ENCODE measurements at places on chromosomes 6 and 20.
A peak's percentile ranks its signal among the peaks of the same experiment; 100 is the strongest.

- no peak for DNase-seq
Measured at GRCh38 chr6:40822619-40823018, 216.4 kb downstream of the UNC5CL start.

GRCh38 chr6:44113414-44113813 lies 13.8 kb downstream of the MRPL14 start:
- DNase-seq, result no peak

DNA sequence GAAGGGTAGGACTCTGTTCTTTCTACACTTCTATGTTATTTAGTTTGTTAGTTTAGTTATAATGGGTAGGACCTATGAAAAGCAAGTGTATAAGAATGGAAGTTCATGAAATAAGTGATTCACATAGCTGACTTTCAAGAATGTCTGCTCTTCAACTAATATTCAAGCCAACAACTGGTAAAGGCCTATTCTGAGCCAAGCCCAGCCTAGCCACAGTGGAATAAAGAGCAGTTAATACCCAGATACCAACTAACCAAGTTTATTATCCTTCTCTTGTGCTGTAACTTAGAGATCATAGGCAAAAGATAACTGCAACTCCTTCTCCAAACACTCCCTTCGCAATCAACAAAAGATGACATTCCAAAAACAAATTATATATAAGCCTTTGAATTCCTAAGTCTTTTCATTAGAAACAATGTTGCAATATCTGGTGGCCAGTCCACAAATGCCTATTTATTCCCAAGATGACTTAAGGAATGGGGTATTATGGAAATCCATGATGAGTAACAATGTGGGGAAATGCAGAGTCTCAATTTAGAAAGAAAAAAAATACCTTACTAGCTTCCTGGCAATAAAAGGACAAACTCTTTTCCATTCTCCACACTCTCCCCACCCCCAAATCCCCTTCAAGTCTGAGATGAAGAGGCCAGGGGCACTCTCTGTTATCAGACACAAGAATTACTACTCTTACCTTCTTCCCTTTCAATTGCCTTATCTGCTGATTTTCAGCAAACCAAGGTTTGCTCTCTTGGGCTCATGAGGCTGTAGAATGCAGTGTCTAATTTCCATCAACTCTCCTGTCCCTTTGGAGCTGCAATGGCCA lies 27.4 kb downstream of the BTBD9 start:
- DNase-seq, result no peak

DNA sequence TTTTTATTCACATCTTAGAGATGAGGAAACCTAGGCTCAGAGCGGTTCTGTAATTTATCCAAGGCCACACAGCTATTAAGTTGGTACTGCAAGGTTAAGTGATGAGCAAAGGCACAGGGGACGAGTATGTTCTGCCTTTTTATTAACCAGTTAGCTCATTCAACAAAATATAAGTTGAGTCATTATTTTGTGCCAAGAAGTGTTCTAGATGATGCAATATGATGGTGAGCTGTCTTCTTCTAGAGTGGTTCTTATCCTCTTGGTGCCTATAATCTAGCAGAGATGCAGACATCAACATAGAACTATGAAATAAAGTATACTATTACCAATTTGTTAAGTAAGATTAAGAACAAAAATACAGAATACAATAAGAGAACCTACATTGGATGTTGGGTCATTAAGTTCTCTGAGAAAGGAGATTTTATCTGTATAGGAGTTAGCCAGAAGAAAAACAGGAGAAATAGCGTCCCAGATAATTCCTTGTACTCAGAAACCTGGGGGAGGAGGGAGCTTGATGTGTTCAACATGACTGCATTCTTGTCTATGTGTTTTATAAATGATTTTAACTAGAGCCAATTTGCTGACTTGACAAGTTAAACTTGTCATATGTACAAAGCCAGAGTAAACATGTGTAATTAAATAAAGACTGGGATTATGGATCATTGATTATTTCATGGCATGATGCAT lies 122.3 kb downstream of the TBXT start:
- DNase-seq, result no peak

- DNase-seq, result no peak
Measured at GRCh38 chr6:156899071-156899470, 121.9 kb downstream of the ARID1B start.

DNA sequence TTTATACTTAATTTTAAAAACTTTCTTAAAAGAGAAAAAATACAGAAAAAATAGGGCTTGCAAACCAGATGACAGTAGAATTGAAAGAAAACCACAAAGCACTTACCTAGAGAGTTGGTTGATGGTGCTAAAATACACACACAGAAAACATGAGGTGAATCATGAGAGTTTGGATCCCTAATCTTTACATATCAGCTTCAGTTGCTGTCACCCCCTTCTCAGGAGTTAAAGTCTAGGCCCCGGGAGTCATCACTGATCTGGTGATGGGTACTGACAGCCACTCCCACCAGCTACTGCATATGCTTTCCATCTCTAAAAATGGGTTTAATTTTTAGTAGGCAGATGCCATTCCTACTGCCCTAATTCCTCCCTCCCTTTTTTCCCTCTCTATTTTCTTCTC lies 16.7 kb downstream of the TSBP1 start:
- DNase-seq, result no peak

- no peak for DNase-seq
Measured at GRCh38 chr6:37010402-37010892, 5.0 kb downstream of the FGD2 start.

DNA sequence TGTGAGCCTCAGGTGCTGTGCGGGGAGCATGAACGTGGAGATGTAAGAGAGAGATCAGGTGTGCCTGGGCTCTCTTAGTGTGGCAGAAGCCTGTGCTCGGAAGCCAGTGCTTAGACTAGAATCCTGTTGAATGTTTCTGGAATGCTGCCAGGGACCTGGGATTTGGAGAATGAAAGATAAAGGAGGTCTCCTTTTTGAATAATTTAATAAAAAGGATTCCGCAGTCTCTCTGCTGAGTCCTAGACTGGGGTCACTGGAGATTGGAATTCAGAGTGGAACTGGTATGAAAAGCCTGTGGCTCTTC lies 18.8 kb upstream of the EFCAB8 start:
- DNase-seq, result no peak

- DNase-seq, result no peak
Measured at GRCh38 chr6:121338366-121338765, 4.1 kb upstream of the TBC1D32 start.

DNA sequence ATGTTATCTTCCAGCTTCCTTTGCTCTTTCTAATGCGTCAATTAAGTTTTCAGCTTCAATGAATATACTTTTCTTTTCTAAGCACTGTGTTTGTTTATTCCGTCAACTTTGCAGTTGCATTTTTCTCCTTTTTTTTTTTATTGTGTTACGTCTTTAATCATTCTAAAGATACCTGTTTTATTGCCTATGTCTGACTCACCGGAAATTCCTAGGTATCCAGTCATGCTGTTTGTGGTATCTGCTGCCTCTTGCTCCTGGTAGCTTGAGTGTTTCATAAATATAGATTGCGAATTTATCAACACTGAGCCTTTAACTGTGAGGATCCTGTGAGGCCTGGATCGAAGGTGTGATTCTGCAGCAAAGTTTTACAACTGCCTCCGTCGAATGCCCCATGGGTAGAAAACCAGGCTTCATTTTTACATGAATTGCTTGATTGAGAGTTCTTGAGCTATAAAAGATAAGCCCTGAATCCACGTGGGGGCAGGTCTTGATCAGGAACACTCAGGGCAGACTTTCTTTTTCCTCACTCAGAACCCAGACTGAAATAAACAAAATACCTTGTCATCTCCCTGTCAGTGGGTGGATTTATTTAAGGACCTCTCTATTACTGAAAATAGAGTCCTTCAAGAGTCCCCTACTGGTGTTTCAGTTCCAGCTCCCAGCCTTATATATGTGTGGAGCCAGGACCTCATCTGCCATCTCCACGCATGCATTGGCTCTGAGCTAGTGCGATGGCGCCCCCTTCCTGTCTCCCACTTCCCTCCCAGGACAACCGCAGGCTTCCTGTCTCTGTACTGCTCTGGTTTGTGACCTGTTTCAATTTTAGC lies 60.1 kb upstream of the LRRC1 start:
- DNase-seq, result peak; percentile 18

DNA sequence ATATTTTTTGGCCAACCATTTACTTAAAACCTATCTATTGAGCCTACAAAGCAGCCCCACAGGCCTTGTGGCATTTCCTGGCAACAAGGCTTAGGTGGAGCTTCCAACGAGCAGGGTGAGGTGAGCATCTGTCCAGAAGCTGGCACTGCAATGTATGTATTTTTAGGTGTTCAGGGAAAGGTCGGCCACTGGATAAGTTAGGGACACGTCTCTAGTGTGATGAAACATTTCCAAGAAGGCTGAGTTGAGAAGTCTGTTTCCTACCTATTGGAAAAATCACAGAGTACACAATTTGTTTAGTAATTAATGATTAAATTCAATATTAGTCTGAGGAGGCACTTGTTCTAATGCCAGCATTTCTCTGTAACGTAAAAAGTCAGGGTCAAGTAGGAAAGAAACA lies 17.8 kb upstream of the RCAN2 start:
- no peak for DNase-seq

- no peak for DNase-seq
Measured at GRCh38 chr6:109891924-109892323, 86.2 kb upstream of the GPR6 start.

DNA sequence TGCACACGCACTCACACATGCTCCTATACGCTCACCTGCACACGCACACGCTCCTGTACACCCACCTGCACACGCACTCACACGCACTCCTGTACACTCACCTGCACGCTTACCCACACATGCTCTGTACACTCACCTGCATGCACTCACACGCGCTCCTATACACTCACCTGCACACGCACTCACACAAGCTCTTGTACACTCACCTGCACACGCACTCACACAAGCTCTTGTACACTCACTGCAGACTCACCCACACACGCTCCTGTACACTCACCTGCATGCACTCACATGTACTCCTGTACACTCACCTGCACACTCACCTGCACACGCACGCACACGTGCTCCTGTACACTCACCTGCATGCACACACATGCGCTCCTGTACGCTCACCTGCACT lies 22.0 kb upstream of the TAF4 start:
- no peak for DNase-seq

DNA sequence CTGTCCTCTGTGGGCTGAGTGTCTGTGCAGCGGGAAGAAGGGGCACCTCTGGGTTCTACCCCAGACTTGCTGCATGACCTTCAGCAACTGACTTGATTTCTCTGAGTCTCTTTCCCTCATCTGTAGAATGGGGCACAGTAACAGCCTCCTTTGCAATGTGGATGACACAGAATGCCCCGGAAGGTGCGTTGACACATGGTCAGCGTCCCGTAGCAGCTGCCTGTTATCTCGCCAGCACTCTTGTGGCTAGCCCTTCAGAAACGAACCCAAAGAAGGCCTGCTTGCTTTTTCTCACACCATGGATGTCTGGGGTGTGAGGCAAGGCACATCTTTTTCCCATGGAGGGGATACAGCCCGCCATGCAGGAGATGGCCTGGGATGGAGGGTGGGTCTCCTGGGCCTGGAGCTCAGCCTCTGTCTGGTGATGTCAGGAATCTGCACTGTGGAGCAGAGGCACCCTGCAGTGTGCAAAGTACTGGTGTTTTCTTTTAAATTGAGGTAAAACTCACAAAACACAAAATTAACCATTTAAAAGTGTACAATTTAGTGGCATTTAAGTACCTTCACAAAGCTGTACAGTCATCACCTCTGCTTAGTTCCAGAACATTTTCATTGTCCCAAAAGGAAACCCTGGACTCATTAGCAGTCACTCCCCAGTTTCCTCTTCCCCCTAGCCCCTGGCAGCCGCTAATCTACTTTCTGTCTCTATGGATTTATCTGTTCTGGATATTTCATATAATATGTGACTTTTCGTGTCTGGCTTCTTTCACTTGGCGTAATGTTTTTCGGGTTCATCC lies 59.8 kb upstream of the FAM83D start:
- no peak for DNase-seq

DNA sequence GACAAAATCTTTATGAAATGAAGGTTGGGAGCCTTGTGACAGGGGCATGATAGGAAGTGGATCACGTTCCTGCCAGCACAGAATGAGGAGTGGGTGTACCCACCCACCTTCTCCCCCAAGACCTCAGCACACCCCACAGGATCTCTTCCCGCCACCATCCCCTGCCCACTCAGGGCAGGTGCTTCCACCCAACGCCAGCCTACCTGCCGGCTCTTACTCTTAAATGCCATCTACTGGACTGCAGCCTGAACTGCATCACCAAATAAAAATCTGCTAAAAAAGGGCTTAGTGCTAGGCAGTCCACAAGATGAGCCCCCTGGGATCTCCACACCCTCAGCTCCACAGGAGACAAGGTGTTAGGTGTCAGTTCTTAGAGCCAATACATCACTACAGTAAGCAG lies 20.6 kb downstream of the DTNBP1 start:
- no peak for DNase-seq

DNA sequence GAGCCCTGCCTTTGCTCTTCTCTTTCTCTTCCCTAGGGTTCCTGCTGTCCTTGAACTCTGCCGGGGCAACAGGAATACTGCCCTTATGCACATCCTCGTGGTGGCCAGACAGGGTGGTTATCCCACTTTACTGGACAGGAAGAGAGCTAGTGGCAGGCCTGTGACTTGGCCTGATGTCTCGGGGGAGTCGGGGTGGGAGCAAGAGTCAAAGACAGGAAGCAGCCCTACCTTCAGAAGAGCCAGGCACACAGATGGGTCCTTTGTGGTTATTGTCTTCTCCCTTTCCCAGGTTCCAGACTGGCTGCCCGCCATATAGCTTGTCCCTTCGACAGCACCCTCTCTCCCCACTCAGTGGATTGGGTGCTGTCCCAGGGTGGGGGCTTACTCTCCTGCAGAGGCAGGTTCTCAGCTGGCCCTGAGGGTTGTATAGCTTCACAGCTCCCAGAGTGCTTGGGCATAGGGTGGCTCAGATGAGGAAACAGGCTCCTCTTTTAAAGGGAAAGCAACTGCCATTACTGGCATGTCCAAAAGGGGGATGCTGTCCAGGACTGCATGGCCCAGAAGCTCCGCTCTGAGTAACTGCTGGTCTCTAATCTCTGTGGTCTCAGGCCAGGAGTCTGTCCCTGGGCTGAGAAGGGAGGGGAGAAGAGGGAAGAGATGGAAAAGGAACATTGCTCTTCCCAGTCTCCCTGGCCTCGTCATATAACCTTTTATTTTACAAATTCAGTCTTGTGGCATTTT lies 17.3 kb downstream of the PLCG1 start:
- DNase-seq, result no peak

DNA sequence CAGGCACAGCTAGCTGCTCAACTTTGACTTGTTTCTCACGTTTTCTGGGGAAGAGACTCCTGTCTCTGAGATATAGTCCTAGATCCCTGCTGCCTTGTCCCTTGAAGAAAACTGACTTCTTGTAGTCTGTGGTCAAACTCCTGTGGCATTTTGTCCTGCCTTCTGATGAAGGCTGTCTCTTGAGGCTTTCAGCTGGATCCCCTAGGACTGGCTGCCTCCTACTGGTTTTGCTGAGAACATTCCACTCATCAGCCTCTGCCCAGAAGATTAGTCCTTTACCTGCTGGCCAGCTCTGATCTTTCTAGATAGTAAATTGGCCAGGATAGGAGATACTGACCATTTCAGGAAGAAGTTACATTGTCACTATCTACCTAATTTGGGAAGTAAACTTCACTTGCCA lies 71.9 kb upstream of the CNR1 start:
- no peak for DNase-seq

DNA sequence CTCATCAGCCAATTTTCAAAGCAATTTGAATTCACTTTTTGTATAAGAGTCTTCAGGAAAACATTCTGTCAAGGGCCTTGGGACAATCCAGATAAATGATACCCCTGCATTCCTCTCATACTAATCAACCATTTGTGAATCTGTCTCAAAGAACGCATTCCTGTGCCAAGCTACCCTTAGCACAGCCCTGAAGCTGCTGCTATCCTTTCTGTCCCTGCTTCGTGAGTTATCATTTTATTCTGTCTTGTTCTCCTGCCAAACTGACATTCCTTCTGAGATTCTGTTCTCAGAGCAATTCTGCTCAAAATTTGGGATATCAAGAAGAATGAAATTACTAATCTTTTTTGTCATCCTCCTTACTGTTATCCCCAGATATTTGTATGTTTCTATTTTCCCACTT lies 213.9 kb upstream of the STXBP5 start:
- no peak for DNase-seq

Measured in stimulated activated CD4-positive, alpha-beta T cell treated with anti-CD3 and anti-CD28 coated beads, TNF-alpha, amount 100 ng/mL, for 24 hours (primary cell).